ENCODE measurements at places on chromosomes 13 and 19.

DNA sequence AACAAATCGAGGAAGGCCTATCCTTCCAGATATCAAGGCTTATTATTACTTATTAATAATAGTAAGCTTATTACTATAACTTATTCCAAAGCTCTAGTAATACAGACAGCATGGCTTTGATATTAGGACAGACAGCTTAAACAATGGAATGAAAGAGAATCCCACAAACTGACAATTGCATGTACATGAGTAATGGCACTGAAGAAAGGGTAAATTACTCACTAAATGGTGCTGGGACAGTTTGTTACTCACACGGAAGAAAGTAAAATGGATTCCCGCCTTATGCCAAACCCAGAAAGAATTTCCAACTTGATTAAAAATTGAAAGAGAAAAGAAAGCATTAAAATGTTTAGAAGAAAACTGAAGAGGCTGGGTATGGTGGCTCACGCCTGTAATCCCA, 60.3 kb downstream of the MIPEP start:
- peak; percentile 78 for DNase-seq

- DNase-seq, result no peak
Measured at GRCh38 chr19:35167251-35168119, 12.9 kb downstream of the FXYD5 start.

DNA sequence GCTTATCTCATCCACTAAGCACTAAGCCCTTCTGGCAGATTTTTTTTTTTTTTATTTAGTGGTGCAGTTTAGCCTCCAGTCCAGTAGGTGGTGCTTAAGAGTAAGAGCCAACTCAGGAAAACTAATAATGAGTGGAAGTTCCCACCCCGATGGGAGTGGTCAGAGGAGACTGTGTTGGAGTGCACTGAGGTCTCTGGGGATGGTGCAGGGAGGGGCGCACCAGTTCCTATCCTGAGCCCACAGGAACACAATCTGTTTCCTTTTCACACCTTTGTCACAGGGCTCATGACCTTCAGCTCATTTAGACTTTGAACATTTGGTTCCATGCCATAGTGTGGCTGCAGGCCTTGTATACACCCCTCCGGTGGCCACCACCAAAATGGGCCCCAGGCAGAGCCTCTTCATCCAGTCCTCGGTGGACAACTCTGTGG, 367.4 kb downstream of the SPRY2 start:
- DNase-seq, result peak; percentile 21

DNA sequence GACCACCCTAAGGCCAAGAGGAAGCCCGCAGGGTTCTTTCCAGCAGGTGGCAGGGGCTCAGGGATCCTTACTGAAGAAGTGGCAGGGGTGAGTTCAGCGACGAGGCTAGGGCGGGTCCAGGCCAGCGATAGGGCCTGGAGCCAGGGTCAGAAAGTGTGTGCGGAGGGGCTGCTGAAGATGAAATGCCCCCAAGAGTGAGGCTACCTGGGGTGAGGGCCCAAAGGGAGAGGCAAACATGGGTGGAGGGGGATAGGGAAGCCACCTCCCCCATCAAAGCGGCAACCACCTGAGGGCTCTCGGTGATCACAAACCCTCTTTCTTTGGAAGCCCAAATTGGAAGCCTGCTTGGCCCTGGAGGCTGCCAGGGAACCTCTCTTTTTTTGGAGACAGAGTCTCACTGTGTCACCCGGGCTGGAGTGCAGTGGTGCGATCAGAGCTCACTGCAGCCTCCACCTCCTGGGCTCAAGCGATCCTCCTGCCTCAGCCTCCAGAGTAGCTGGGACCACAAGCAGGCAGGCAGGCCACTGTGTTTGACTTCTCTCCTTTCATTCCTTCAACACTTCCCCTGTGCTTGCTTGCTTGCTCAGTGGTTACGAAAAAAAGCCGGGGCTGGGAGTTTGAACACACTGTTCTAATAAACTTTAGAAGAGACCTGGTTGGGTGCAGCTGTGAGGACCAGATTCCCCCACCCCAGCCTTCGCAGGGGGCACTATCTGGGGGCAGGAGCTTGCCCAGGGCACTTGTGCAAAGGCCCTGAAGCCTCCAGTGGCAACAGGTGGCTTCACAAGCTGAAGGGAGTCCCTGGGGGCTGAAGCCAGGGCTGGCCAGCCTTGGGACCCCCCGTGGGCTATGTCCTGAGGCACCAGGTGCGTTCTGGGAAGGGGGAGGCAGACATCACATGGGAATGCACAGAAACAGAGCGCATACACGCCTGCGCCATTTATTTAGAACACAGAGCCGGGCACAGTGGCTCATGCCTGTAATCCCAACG, 1.4 kb upstream of the ATP8B3 start:
- DNase-seq, result no peak

DNA sequence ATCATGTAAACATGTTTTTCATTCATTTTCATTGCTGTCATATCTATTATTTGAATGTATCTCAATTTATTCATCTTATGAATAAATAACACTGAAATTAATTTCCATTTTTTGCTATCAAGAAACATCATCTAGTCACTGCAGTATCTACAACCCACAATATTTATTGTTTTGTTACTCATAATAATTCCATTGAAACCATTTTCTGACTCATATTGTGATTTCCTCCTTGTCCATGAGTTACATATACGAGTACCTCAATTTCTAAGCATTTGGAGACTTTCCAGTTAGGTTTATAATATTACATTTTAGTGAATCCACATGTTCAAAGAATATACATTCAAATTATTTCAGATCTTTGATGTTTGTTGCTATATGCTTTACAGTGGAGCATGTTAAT, 1524.0 kb downstream of the SLITRK1 start:
- DNase-seq, result peak; percentile 10

DNA sequence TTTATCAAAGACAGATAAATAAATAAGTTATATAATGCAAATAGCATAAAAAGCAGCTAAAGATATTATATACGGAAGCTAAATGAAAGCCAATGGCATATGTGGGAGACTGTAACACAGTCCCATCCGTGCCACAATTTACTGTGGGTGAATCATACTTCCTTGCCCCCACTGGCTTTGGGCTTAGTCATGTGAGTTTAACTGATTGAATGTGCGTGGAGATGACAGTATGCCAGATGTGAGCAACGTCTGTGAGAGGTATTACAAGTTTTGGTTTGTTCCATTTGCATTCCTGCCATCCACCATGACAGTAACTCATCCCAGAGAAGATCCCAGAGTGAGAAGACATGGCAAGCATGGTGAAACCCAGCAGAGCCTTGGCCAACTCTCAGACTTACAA, 340.0 kb downstream of the SUCLA2 start:
- peak; percentile 23 for DNase-seq

GRCh38 chr13:113765564-113765910, 6.5 kb downstream of the TMEM255B start:
- DNase-seq, result no peak

GRCh38 chr19:35457173-35457572, 9.1 kb downstream of the FFAR2 start:
- DNase-seq, result no peak

Measured in iris pigment epithelial cell (primary cell).